ENCODE measurements at places on chromosomes 11 and 22.

GRCh38 chr11:36724742-36725385 lies 126.8 kb upstream of the RAG2 start:
- peak; percentile 71 for DNase-seq

GRCh38 chr11:93537767-93538261 lies 5.4 kb downstream of the SMCO4 start:
- DNase-seq: no peak

DNA sequence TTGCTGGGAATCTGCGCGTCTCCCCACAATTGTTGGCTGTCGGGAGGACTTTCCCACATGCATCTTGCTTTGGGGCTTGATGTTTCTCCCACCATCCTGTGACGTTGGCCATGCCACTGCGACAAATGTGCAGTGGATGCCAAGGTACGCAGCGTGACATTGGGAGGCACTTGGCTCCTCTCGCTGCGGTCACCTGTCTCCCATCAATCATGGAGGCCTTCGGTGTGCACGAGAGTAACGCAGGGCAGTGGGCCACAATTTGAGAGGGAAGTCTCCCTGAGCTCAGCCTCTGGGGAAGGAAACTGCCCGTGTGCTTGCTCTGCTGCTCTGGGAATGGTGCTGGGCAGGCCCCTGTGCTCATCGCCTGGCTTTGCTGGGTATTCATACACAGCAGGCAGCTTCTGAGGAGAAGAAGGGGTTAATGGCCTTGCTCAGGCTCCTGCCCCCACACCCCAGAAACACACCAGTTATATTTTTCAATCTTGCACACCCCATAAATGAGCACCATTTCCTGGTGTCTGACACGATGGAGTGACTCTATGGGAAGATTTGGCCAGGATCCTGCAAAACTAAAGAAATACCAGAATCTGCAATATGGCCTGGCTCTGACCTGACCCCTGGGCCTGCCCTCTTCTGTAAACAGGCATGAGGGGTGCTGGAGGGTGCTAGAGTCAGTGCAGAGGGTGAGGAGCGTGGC lies 153.5 kb downstream of the ADAMTS15 start:
- no peak for DNase-seq

DNA sequence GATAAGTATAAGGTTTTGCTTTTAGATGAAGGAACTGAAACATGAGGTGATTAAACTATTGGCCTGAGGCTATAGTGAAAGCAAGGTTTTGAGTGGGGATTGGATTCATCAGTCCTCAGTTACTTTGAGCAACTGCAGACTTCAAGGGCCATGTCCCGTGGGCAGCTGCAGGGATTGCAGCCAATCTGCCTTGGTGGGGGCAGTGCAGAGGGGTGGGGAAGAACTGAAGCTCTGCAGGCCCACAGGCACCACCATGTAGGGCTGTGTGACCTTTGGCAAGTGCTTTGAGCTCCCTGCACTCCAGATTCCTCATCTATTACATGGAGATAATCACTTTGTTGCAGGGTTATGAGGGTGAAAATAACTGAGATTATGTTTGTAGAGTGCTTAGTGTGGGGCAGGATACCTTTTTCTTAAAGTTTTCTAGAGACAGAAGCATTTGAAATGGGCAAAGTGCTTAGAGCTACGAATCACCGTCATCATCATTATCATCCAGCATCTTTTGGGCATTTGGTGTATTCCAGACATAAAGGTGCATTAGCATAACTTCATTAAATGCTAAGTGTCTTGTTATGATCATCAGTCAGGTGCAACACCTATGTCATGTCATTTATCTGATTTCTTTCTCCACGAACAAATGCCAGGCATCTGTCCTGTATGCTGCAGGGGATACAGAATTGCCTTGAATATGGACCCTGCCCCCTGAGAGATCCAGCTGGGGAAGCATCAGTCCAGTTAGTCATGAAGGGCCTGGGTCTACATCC lies 72.1 kb upstream of the TENM4 start:
- no peak for DNase-seq

GRCh38 chr11:133107136-133107535 lies 425.2 kb downstream of the OPCML start:
- DNase-seq: no peak

DNA sequence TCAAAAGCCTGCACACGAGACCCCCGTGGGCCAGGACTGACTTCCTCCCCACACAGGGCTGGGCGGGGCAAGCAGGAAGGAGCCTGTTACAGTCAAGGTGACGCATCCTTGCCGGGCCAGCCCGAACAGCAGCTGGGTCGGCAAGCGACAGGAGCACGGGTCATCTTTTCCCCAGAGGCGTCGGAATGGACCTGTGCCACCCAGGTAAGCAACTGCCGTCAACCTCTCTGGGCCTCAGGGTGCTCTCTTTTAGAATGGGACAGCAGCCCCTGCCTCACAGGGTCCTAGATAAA lies at the start of gene CYTH4:
TSS of gene CYTH4 (plus strand) at position 124 of the 293 bp plus-strand sequence. CDS start at position 186, 62 bp downstream.
- no peak for DNase-seq

DNA sequence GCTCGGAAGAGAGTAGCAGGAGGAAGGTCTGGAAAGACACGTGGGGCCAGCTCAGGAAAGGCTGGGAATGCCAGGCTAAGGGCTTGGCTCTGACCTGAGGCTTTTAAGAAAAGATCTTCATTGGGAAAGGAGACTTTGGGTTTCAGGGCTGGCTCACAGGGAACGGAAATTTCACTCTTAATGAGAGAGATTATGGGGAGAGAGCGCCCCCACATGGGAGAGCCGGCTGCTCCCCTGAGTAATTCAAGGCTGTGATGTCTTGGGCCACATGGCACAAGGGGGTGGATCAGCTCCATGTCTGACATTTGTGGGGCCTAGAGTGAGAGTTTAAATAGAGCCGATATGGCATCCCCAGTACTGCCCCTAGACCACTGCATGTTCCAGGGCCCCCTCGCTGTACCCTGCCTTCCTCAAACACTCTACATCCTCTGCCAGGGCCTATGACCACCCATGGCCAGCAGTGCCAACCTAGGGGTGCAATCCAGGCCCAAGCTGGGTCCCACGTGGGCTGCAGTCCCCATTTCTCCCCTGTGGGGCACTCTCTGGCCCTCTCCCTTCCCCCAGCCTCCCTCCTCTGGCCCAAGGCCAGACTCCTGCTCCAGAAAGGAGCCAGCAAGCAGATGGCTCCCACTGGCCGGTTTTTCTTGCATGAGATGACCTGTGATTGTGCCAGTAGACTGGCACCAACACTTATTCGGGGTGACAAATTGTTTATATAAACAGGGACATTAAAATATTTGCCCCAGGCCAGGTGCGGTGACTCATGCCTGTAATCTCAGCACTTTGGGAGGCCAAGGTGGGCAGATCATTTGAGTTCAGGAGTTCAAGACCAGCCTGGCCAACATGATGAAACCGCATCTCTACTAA lies 75.2 kb downstream of the ISX start:
- DNase-seq: no peak

DNA sequence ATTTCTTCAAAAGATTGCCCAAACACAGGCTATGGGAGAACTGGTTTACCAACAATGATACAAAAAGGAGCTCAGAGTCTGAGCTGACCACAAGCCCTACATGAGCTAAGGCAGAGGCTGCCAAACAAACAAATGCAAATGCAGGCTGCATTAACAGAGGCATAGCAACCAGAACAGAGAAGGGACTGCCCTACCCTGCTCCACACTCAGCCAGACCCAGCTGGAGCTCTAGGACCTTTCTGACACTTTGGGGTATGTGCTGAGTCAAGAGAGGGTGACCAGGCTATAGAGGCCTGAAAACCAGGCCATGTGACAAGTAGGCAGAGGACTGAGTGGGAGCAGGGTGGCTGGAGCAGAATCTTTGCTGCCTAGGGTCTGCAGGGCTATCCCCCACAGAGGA lies 17.8 kb upstream of the P2RY2 start:
- no peak for DNase-seq

- DNase-seq: peak; percentile 37
Observed at GRCh38 chr11:107017433-107018218, 650 bp downstream of the GUCY1A2 start.

GRCh38 chr22:49590851-49591445 lies 236.7 kb downstream of the BRD1 start:
- no peak for DNase-seq

DNA sequence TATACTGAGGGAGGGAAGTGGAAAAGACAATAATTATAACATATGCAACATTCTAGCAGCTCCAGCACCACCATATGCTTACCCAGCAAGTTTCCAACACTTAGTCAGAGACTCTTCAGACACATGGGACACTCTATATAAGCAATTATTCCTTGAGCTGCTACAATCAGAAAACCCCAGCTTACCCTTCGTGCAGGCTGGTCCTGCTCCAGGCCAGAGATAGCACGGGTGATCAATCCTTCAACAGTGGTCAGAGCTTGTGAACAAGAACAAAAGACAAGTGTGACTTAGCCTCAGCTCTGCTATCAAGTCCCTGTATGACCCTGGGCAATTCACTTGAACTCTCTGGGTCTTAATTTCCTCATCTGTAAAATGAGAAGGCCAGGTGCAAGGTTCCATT lies 1.5 kb downstream of the ZPR1 start:
- DNase-seq: no peak

DNA sequence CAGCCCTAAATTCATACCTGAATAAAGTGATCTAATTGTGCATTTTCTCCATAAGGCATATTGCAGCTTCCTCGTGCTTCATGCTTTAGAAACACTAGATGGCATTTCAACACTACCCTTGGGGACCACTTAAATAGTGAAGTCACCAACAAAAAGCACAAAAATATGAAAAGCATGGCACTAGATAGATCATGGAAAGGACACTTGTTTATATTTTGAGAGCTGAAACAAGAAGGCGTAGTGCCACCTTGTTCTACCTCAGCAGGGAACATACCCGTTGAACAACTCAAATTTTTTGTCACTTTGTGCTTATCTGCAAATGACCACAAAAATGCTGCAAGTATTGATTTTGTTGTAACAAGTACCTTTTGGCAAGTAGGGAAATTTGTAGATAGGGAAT lies 8.6 kb downstream of the TBCEL start:
- DNase-seq: peak; percentile 8

GRCh38 chr22:33932997-33933396 lies 12.7 kb upstream of the LARGE1 start:
- DNase-seq: no peak

GRCh38 chr11:71255323-71255722 lies 2.9 kb upstream of the SHANK2 start:
- DNase-seq: no peak

GRCh38 chr11:8219257-8220021 lies 44.2 kb downstream of the LMO1 start:
- DNase-seq: peak; percentile 43

- DNase-seq: no peak
Observed at GRCh38 chr11:1055990-1056771, 18.5 kb upstream of the MUC2 start.

GRCh38 chr11:103798026-103798425 lies 238.4 kb upstream of the DDI1 start:
- DNase-seq: peak; percentile 34

DNA sequence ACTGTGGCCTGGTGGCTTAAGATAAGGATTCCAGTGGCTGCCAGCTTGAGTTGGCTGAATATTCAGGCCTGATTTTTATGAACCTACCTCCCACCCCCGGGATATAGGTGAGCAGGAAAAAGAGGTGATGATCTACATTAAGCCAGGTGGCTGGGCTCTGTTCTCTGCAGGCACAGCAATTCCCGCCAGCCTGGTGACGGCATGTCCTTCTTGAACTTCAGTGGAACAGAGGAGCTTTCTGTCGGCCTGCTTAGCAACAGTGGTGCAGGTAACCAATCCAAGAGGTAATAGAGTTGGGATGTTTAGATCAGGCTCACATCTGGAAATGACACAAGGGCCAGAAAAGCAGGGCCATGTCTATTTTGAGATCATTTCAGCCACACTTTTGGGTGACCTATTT lies 68.7 kb downstream of the DEPDC5 start:
- DNase-seq: no peak

DNA sequence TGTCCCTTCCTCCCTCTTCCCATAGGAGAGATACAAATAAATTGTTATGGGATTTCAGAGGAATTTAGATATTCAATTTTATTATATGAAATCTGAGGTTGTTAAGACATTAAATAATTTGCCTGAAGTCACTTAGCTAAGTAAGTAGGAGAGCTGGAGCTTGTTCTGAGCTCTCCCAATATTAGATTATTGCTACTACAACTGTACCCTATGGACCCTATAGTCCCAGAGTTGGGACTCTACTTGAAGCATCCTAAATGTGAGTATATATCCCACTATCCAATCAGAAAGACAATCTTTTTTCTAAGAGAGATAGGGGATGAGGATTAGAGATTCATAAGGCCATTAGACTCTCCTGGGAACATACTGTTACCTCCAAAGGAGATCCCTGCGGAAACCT lies 1130.0 kb downstream of the DLG2 start:
- DNase-seq: no peak

DNA sequence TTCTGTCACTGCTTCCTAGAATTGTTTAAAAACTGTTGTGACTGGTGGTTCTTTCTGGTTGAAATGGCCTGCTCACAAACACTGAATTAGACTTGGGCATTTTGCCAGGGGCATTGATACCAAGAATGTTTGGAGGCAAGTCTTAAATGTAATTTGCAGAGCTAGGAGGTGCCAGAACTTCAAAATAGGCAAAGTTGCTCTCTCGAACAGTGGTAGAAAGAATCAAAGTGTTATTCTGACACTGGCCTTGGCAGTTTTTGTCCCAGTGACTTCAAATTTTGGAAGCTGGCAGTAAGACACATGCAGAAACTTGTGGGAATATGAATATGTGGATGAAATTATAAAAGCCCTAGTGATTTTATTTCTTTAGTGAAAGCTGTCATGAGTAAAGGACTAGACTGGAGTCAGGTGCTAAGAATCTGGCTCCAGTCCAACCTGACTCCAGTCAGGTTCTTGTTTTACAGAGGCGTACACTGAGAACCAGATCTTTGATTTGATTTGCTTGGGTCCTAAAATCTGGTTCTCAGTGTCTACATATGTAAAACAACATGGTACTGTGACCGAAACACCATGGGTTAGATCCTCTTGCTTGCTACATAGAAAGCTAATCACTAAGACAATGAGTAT lies 20.9 kb downstream of the SVIP start:
- DNase-seq: no peak

DNA sequence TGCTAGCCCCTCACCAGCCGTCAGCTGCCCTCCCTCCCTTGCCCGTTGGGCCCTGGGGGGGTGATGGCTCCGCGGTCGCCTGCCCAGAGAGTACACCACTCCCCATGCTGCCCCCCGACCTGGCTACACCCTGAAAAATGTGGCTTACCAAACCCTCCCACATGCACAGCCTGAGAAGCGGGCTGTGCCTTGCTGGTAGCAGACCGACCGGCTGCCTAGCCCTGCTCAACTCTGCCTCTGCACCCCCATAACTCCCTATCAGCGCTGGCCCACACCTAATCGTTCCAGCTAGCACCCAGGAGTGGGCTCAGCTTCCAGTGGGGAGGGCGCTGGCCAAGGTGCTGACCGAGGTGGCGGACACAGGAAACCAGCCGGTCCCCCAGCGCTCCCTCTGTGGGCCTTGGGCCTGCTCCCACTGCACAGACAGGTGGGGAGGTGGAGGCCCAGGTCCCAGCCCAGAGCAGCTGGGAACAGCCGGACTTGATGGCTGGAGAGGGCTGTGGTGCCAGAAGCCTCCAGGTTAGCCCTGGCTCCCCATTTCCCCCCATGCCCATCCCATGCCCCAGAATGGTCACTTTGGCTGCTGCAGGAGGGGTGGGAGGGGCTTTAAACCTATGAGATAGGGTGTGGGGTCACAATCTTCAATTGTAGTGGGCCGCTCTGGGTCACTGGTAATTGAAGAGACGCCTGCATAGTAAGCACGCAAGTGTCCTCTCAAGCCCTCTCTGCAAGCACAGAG lies 32.1 kb upstream of the PRODH start:
- DNase-seq: peak; percentile 2

GRCh38 chr22:30347255-30347892 lies 9.3 kb downstream of the SF3A1 start:
- DNase-seq: no peak

Measured in Kasumi-1 (cell line).